IMR-90 (cell line): ENCODE measurements at places on chromosomes 13 and 19. TPM values are rescaled to one million over a fixed set of nuclear protein-coding genes. Genes with fewer than 3 reads are reported as not detected.

Gene CABP5
- total RNA-seq: not detected in 2 replicates

Gene ERICH6B
- total RNA-seq: not detected in 2 replicates

Gene N4BP2L2
- total RNA-seq: 34.6 and 66.7 TPM in 2 replicates

Gene SELENOV
- total RNA-seq: not detected in 2 replicates

Gene OR10H1
- not detected in 2 replicates for total RNA-seq

Gene FAM216B
- not detected in 2 replicates for total RNA-seq

Gene CCDC70
- not detected in 2 replicates for total RNA-seq

Gene CTXN1
- 0.36 and 0.56 TPM in 2 replicates for total RNA-seq

Gene DACT3
- 1.6 and 1.9 TPM in 2 replicates for total RNA-seq

- no peak for DNase-seq
Measured at GRCh38 chr19:55333870-55334269, 5.8 kb upstream of the KMT5C start.

GRCh38 chr13:49439609-49440008 is 4.3 kb downstream of the CAB39L start:
- DNase-seq: no peak

GRCh38 chr19:13396250-13397080 is 109.8 kb downstream of the CACNA1A start:
- peak; percentile 70 for DNase-seq

GRCh38 chr13:21583478-21583877 is 20.5 kb downstream of the MICU2 start:
- peak; percentile 66 for DNase-seq

DNA sequence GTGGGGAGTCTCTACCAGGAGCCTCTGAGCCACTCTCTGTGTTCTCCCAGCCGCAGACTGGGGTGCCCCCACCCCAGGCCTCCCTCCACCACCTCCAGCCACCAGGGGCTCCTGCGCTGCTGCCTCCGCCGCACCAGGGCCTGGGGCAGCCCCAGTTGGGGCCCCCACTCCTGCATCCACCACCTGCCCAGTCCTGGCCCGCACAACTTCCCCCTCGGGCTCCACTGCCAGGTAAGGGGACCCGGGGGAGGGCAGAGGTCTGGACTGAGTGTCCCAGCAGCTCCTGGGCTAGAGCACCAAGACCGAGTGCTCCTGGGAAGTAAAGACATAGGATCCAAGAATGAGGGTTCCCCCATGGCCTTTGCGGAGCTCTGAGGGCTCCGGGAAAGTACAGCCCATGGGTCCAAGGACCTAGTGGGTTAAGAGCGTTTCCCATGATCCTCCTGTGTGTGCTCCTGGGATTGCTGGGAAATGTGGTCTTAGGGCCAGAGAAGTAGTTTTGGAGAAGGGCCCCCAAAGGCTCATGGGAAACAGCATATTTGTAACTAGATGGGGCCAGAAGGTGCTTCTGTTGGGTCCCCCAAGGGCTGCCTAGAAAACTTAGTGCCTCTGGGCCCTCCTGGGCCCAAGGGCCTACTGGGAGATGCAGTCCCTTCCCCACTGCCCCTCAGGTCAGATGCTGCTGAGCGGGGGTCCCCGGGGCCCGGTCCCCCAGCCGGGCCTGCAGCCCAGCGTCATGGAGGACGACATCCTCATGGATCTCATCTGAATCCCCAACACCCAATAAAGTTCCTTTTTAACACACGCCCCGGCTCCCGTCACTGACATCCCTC is 14.6 kb upstream of the PTOV1 start:
- no peak for DNase-seq

- DNase-seq: no peak
Measured at GRCh38 chr13:60260440-60260839, 96.7 kb upstream of the DIAPH3 start.

- DNase-seq: peak; percentile 81
Measured at GRCh38 chr19:510606-511100, 3.4 kb downstream of the TPGS1 start.
